Thoracic aorta (tissue), 2 donors: ENCODE measurements at places on chromosomes 11 and 22.

- DNase-seq = no peak
Observed at GRCh38 chr11:94309757-94310156, 5.4 kb downstream of the IZUMO1R start.

DNA sequence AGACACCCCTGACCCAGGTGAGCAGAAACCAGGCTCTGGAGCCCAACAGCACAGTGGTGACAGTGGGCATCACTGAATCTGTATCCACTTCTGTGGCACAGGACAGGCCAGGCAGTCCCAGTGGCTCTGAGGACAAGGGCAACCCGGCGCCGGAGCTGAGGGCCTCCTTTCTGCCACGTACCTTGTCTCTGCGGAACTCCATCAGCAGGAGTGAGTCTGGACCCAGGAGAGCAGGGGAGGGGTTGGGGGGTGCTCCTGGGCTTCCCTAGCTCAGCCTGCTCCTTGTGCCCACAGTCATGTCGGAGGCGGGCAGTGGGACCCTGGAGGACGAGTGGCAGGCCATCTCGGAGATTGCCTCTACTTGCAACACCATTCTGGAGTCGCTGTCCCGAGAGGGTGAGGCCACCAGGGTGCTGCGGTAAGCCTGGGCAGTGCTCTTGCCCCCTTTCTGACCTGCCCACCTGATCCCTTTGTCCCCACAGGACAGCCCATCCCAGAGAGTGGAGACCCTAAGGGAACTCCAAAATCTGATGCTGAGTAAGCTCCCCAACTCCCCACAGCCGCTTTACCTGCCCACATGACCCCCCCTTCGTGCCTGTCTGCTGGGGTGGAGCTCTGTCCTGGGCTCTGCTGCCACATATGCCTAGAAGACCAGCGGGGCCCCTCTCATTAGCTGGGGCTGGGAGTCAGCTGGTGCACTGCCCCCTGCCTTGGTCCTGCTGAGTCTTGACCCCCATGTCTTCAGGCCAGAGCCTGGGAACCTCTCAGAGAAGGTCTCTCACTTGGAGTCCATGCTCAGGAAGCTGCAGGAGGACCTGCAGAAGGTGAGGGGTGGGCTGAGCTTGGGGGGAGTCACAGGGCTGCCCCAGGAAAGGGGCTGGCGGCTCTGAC lies 12.0 kb downstream of the SIPA1 start:
- DNase-seq = no peak

- DNase-seq = no peak
Observed at GRCh38 chr11:43021466-43021865, 290.3 kb upstream of the API5 start.

- DNase-seq = no peak
Observed at GRCh38 chr11:77617892-77618291, 19.7 kb downstream of the CLNS1A start.

DNA sequence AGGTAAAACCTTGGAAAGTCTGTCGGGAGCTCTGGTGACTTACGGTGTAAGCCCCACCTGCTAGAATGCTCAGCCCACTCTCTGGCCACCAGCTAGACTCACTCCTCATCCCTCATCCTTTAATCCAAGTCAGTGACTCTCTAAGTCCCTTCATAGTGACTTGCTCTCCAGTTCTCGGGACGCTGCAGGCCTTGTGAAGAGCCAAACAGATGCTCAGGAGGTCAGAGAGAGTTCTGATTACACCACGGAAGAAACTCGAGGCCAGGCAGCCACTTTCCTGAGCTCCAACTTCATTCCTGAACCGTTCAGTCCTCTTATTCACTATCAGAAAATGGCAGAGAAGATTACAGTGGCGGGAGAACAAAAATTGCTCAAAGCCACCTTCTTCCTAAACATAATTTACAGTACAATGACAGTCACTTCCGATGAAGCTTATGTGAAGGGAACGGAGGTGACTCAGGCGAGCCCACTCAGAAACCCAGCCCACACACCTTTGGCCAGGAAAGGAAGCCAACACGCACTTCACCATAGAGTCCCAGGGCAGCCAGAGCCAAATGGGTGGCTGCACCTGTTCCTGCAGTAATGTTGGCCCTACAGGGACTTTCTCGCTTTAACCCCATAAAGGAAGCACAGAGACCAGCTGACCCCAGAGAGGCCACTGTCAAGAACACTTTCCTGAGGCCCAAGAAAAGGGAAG lies 100.4 kb downstream of the GALNT18 start:
- DNase-seq = no peak

DNA sequence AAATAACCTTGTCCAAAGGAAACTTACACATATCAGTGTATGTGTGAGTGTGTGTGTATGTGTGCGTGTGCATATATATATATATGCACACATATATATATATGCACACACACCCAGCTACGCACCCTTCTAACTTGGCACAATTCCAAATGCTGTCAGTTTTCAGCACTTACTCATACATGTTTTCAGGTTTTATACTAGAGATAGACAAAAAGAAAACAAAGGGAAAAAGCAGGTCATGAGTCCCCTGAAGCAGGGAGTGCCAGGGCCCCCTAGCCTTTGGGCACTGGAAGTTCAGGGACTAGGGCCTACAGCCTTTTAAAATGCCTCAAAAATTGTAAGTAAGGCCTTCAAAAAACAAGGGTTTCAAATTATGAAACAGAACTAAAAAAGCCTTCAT lies 265.4 kb downstream of the CADM1 start:
- no peak for DNase-seq

DNA sequence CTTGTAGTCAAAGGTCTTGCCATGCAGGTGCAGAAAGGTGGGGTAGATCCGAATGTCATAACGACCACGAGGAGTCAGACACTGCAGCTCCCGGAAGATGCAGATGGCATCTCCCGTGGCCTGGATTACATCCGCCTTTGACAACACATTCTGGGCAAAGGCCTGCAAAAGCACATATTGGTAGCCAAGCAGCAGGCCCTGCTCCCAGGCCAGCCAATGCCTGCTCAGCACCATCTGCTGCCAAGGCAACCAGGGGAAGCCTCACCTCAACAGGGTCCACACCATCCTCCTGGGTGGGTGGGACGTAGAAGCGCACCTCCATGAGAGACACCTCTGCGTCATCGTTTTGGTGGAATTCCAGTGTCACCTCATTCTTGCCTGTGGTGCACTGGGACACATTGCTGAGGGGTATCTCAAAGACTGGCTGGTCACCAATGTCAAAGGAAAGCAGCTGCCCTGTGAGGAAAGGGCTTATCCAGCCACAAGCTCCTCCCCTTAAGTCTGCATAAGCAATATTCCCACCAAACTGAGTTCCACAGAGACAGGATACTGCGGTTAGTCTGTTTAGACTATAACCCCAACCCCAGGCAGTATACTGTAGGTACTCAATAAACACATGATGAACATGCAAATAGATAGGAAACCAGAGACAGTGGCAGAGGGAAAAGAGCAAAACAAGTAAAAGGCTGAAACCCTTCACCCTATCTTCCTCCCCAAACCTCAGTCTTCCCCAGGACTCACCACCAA lies 2.8 kb downstream of the SSRP1 start:
- no peak for DNase-seq

DNA sequence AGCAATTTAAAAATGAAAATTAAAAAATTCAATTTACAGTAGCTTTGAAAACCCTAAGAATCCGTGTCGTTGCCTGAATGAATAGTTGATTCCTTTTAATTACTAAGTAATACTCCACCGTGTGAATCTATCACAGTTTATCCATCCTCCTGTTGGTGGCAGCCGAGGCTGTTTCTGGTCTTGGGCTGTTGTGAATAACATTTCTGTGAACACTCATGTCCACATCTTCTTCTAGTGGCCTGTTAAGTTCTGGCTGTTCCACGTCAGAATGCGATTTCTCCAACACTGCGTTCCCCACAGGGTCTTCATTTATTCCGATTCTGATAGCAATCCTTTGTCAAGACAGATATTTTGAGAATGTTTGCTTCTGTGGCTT lies 223.0 kb downstream of the TBC1D22A start:
- DNase-seq = no peak

GRCh38 chr11:3155691-3156258 lies 9.3 kb downstream of the OSBPL5 start:
- DNase-seq = no peak

DNA sequence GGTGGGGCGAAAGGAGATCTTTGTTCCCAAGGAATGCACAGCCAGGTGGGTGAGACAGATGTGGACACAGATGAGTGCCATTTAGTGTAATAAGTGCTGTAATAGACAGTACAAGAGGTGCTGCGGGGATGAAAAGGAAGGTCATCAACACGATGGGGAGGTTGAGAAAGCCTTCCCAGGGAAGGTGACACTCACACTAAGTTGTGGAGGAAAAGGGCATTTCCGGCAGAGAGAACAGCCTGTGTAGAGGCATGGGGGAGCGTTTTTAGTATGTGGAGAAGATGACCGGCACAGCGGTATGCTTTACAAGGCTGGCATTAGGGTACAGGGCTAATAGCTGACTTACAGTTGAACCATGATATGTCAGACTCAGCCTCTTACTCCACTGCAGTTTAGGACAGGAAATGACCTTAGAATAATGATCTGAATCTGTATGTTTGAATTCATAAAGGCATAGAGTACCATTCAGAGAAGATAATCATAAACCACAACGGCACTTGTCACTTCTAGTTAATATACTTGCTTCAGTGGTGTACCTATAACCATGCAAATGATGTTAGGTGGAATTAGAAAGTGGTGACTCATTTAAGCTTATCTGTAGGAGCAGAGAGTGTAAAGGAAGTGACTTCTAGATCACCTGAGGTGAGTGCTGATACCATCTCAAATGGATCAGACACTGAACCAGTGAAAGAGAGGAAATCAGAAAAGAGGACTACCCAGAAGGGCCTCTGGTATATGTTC lies 60.6 kb downstream of the FAM83F start:
- no peak for DNase-seq

GRCh38 chr22:20635227-20635591 lies 127.8 kb downstream of the MED15 start:
- DNase-seq = no peak

DNA sequence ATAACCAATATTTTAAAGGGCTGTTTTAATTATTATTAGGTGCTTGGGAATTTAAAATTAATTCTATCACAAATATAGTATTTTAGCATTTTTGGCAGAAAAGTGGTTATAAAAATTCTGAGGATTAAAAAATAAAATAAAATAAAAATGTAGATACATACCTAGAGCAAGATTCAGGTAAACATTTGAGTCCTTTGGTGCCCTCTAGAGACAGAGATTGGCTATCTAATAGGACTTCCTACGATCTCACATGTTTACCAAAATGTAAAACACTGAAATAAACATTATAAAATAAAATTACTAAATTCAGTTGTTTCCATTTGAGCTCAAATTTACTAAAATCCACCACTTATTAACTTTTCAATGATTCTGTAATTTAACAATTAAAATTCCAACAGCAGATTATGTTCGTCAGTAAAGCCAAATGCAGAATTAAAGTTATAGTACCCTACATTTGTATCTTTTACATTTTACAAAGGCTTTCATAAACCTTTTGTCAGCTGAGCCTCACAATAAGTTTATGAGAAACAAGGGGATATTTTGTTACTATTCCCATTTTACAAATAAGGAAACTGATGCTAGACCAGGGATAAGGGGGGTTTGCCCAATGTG lies 27.7 kb downstream of the SLC36A4 start:
- no peak for DNase-seq

DNA sequence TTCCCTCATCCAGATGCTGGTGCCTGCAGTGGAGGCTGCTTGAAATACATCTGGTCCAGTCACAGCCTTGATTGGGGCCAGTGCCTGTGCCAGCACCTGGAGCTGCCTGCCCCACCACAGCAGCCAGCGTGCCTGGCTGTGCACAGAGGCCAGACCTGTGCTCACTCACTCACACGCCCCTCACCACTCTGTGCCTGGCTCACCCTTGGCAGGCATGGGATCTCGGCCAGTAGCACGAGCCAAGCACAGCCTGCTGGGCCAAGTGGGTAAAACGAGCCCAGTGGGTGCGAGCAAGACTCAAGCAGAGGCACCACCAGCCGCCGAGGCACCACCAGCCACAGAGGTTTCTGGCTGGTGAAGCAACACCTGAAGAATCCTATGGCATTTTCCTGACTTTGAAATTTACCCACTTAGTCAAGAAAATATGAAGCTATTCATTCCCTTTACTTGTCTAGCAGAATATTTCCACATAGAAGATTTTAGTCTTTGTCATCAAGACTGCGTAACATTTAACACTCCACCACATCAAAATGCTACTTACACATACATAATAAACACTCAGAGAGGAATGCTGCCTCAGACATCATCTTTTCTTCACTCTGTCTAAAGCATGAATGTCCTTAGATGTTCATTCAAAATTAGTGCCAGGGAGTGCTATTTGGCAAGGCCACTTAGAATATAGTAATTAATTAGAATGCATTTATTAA lies 424.3 kb upstream of the FAT3 start:
- DNase-seq = no peak
